ENCODE measurements at places on chromosomes 13 and 19.

- peak; percentile 95 for DNase-seq
Measured at GRCh38 chr19:7870571-7871436, 3.4 kb downstream of the PRR36 start.

- no peak for DNase-seq
Measured at GRCh38 chr19:46875657-46876056, 14.9 kb downstream of the ARHGAP35 start.

DNA sequence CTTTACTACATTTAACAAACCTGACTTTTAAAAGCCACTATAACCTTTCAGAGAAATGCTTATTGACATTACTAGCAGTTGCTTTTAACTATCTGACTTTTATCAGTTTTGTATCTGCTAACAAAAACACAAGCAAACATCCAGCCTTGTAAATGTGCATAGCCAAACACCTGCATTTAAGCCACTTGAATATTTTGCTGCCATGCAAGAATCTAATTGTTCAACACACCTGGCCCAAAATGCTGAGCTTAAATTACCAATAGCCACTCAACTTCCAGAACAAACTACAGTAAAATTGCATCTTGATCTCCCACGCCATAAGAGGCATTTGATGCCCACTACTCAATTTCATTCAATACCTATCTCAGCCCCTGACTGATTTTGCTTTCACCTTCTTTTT, 9.3 kb downstream of the ZIC5 start:
- DNase-seq: no peak

- peak; percentile 68 for DNase-seq
Measured at GRCh38 chr19:46009530-46010510, 13.0 kb downstream of the PGLYRP1 start.

- DNase-seq: no peak
Measured at GRCh38 chr13:46121033-46121432, 16.2 kb upstream of the CPB2 start.

- DNase-seq: no peak
Measured at GRCh38 chr19:30077851-30078355, 135.9 kb downstream of the URI1 start.

DNA sequence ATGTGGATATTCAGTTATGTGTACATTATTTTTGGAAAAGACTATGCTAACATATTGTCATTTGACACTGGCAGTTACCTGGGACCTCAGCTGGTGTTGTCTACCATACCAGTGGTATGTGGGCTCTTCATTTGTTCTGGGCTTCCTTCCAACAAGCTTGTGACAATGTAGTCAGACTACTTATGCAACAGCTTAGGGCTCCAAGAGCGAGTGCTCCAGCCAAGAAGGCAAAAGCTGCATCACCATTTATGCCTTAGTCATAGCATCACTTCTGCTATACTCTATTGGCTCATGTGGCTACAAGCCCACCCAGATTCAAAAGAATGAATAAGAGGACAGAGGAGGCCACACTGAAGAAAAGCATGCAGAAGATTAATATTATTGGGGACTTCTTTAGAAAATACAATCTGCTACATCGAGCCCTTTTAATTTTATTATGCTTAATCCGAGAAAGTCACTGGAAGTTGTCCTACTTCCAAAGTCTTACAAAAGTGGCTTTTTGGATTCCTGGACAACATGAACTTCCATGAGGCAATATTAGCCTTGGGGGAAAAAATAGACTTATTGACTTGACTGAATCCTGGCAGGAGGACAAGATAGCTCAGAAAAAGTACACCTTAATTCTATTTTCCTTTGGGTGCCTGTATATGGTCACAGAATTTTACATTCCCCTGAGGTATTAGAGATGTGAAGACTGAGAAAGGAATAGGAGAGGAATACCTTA, 529.4 kb upstream of the HTR2A start:
- DNase-seq: peak; percentile 44

- DNase-seq: no peak
Measured at GRCh38 chr13:97306645-97307044, 84.5 kb downstream of the MBNL2 start.

GRCh38 chr19:7500811-7501450, 12.1 kb upstream of the PEX11G start:
- peak; percentile 52 for DNase-seq

DNA sequence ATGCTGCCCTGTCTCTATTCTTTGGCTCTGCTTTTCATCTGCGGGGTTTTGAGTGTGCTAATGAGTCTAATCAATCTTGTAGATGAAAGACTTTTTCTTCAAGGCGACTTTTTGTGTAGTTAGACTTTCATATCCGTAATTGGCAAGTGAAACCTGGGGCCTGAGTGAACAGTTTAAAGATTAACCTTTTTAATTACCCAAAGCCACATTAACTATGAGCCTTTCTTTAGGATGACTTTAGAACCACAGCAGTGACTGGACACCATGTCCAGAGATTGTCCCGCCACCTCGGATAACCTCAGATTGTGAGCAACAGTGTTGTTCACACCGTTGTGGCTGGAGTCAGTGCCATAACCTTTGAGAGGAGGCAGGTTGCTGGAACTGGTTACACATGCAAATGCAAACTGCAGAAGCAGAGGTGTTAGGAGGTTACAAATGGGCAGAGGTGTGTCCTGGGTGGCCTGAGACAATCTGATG, 58.7 kb downstream of the SIAH3 start:
- no peak for DNase-seq

- DNase-seq: no peak
Measured at GRCh38 chr13:43757266-43757665, 29.5 kb downstream of the ENOX1 start.

DNA sequence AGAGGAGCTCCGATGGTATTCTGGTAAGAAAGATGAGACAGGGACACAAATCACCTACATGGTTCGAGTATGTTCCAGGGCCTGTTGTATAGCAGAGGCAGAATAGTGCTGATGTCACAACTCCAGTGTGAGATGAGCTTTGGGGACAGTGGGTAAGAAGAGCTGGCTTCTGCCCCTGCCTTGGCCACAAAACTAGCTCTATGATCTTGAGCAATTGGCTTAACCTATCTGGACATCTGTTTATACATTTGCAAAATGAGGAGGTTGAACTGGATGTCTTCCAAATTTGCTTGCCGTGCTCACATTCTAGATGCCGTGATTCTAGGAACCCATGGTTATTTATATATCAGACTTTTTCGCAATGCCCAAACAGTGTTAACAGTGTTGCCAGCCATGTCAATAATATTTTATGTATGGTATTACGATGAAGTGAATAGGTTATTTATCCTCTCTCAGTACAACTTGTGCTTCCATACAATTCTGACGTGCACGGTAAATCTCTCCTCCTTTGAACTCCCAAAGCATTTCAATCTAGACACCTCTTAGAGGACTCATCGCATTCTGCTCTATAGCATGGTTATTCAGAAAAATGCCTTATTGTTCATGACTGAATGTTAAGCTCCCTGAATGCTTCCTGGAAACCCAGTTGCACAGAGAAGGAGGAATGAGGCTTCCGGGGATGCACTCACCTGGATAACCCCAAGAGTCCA, 316.0 kb downstream of the FOXO1 start:
- peak; percentile 86 for DNase-seq

DNA sequence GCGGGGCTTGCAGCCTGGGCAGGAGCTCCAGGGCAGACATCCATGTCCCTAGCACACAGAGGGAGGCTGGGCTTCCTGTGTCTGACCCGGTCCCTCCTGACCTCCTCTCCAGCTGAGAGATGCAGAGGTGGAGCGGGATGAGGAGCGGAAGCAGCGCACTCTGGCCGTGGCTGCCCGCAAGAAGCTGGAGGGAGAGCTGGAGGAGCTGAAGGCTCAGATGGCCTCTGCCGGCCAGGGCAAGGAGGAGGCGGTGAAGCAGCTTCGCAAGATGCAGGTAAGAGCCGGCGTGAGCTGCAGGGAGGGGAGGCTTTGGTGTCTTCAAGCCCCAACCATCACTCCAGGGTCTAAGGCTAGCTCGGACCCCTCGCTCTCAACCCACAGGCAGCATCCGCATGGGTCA, 38.4 kb downstream of the KCNC3 start:
- DNase-seq: no peak

DNA sequence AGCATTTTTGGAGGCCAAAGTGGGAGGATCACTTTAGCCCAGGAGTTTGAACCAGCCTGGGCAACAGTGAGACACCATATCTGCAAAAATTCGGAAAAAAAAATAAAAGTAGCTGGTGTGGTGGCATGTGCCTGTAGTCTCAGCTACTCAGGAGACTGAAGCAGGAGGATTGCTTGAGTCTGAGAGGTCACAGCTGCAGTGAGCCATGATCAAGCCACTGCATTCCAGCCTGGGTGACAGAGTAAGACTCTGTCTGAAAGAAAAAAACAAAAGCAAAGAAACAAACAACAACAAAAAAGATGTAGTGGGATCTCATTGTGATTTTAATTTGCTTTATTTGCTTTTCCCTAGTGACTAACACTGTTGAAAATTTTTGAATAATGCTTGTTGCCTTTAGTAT, 394.7 kb upstream of the KLHL1 start:
- no peak for DNase-seq

DNA sequence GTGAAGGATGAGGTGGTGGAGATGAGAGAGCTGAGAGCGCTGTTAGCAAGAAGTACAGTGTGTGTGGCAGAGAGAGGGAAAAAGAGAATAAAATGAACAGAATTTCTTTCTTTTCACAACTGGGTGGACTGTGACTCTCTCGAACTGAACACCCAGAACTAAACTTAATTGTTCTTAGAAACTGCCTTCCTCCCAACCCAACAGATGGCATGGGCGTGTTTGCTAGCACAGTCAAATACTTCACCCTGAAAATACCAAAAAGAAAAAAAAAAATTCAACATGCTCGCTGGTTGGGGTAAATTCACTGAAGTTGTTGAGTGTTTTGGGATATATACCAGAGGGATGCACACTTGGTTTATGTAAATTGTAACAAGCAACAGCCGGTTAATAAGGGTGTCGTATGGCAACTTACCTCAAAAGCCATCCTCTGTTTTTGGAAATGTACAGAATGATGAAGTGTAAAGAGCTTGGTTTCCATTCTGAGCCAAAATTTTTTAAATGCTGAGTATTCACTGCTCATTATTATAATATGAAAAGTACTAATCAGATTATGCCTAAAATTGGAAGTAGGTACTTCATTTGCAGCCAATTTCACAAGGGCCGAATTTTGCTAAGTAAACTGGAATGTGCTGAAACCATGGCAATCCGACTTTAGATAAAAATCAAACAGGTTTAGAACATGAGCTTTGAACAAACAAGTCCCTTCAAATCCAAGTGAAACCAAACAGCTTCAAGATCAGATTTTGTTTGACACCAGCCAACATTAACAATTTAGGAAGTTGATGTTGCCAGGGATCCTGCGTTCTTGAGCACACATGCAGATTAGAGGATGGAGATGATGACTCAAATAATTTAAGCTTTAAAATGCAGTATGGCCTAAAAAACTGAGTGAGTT, 115.8 kb downstream of the ZIC5 start:
- DNase-seq: no peak

DNA sequence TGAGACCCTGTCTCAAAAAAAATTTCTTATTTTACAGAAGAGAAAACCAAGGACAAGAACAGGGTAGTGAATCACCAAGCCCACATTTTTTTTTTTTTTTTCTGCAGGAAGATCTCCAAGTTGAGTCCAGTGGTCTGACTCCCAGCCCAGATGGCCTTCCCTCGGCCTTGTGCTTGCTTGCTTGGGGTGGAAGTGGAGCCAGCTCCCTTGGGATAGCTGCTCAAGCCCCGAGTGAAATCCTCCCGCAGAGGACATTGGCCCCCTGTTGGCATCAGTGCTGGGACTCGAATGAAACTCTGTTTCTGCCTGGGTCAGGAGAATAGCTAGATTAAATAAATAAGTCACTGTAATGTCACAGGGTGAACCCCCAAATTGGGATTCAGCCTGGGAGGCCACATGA, 9.4 kb upstream of the NUP62 start:
- no peak for DNase-seq

GRCh38 chr19:10981252-10981895, 20.5 kb downstream of the SMARCA4 start:
- no peak for DNase-seq

- no peak for DNase-seq
Measured at GRCh38 chr13:111289251-111289650, 31.2 kb upstream of the TEX29 start.

DNA sequence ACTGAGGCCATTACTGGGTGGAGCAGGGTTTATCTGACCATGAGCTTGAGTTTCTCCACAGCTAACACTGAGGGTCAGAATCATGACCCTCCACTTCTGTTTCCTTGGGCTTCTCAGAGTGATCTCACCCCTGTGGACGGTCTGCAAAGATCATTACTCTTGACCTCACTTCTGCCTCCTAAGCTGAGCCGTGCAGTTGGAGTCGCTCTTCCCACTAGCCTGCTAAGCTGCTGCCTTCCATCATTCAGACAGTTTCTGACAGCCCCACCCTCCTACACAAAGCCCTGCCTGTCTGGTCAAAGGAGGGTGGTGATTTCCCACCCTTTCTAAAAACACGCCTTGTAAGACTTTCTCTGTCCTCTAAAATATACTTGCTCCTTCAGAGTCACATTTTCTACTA, 9.3 kb upstream of the FRY start:
- peak; percentile 23 for DNase-seq

DNA sequence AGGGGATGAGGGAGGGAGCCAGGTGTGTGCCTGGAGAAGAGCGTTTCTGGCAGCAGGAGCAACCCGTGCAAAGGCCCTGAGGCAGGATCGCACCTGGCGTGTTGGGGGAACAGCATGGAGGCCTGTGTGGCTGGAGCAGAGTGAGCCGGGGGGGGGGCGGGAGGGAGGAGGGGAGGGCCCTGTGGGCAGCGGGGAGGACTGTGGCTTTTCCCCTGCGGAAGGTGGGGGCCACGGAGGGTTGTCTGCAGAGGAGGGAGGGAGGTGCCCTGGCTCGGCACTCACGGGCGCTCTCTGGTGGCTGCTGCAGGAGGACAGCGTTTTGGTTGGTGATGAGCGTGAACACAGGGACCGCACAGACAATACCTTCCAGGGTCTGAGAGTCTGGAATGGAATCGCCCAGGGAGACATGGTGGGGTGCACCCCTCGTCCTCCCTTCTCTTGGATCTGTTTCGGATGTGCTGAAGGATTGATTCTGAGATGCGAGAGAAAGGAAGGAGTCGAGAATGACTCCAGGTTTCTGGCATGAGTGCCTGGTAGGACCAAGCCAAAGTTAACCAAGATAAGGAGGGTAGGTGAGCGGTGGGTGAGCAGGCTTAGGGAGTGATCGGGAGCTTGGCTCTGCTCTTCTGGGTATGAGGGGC, 6.5 kb downstream of the RAB11B start:
- peak; percentile 52 for DNase-seq

DNA sequence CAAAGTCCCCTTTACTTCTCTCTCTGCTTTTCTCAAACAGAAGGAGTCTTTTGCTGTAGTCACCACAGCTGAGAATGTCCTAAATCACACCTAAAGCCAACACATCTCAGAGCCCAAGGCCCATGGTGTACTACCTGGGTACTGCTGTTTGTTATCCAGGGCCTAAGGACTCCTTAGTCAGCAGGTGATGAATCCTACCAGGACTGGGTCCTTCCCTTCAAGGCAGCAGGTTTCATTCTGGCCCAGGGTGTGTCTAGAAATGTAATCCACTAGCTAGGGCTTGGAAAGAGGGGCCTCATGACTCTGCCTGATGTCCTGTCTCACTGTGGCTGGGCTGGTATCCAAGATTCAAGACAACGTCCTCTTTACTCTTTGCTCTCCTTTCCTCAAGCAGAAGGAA, 36.2 kb upstream of the ENOX1 start:
- no peak for DNase-seq

GRCh38 chr19:56896095-56896494, 55.6 kb upstream of the PEG3 start:
- DNase-seq: no peak

- DNase-seq: peak; percentile 41
Measured at GRCh38 chr19:11479090-11479897, 1.6 kb downstream of the ELAVL3 start.

Measured in MV-4-11 (cell line).